ENCODE measurements at places on chromosomes 11 and 22. TPM values are rescaled to one million over a fixed set of nuclear protein-coding genes. Genes with fewer than 3 reads are reported as not detected.

Gene ACRV1
- not detected for total RNA-seq

Gene C11orf91
- not detected for total RNA-seq

Gene MMP11
- 1.3 TPM for total RNA-seq

Gene UPK3A
- total RNA-seq, result not detected

Gene NTM
- 6.2 TPM for total RNA-seq

Gene ARHGAP8
- 29.4 TPM for total RNA-seq

Measured in airway epithelial cell (primary cell).